ENCODE measurements at places on chromosomes 12 and 14.

GRCh38 chr14:68952531-68953195 lies 26.4 kb downstream of the ACTN1 start:
- DNase-seq = no peak

GRCh38 chr14:77640756-77641533 lies 24.5 kb upstream of the SPTLC2 start:
- no peak for DNase-seq

DNA sequence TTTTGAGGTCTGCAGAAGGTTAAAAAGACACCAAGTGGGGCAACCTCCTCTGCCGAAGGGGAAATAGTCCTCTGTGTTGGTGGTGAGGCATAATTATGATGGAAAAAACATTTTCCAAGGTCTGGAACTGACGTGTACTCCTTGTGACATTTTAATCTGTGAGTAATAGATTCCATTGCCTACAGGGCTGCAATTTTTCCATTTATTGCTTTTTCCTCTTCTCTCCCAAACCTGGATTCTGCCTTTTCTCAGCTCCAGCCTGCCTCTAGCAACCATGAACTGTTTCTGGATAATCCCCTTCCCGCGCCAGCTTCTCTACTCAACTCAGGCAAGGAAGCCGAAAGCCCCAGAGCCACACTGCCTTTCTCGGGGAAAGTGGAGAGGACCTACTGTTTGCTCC lies 230.1 kb upstream of the PLXNC1 start:
- DNase-seq = no peak

- DNase-seq = no peak
Observed at GRCh38 chr14:26867171-26867757, 269.4 kb upstream of the NOVA1 start.

- no peak for DNase-seq
Observed at GRCh38 chr14:104219731-104220214, 81.4 kb downstream of the KIF26A start.

GRCh38 chr12:47987411-47988072 lies 16.7 kb downstream of the COL2A1 start:
- DNase-seq = no peak

All from stimulated activated CD4-positive, alpha-beta T cell treated with anti-CD3 and anti-CD28 coated beads, TNF-alpha, amount 100 ng/mL, for 4 hours (primary cell).